ENCODE measurements at places on chromosomes 4 and X.

- DNase-seq: peak; percentile 1
Observed at GRCh38 chrX:22533898-22534297, 261.2 kb downstream of the CBLL2 start.

DNA sequence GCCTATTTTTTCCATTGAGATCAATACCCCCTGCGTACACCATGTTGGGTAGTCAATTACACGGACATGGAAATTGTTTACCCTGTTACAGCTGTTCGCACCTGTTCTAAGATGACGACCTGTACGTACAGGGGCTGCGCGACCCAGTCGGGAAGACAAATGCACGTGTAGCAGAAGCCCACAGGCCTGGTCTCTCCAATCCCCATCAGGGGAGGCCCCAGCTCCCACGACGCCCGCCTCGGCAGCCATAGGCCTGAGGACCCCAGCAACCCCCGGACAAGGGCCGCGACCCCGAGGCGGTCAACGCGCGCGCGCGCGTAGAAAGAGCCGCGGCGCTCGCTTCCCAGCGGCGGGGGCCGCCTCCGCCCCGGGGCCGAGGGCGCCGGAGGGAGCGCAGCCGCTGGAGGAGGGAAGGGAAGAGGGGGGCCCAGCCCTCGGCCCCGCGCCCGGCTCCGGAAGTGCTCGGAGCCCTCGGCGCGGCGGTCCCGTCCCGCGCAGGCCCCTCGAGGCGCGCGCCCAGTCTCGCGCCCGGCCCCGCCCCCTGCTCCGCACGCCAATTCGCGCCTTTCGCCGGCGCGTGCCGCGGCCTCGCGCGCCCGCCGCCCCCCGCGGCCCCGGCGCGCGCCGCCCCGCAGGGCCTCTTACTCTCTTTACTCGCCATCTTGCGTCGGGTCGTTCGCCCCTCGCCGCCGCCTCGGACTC lies 618 bp downstream of the RBBP7 start:
- peak; percentile 10 for DNase-seq

- no peak for DNase-seq
Observed at GRCh38 chr4:113682730-113683537, 78.6 kb downstream of the CAMK2D start.

DNA sequence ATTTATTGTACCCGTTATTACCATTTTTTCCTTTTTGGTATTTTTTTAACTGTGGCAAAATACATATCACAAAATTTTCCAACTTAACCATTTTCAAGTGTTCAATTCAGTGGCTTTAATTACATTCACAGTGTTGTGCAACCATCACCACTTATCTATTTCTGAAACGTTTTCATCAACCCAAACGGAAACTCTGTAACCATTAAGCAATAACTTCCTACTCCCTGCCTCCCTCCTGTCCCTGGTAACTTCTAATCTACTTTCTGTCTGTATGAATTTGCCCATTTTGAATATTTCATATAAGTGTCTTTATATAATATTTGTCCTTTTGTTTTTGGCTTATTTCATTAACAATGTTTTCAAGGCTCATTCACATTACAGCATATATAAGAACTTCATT lies 57.4 kb upstream of the MSN start:
- DNase-seq: peak; percentile 68
